ENCODE measurements at places on chromosomes 1 and 21. TPM values are rescaled to one million over a fixed set of nuclear protein-coding genes. Genes with fewer than 3 reads are reported as not detected.

- DNase-seq: no peak
Observed at GRCh38 chr1:19630720-19631395, 13.3 kb upstream of the NBL1 start.

DNA sequence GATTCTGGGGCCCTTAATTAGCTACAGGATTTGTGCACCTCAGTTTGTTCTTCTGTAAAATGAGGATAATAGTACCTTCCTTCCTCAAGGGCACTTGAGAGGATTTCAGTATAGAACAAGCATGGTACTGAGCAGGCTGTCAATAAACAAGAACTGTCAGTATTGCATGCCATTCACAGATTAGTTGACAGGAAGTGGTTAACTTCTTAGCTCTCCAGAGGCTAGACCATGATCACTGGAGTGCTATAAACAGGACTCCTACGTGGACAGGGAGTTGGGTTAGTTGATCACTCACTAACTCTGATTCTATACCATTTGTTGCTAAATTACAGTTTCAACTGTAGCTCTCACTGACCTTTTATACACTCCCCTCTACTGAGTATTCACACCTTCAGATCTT, 126.2 kb upstream of the DAB1 start:
- no peak for DNase-seq

- DNase-seq: no peak
Observed at GRCh38 chr1:225855503-225856300, 26.5 kb downstream of the TMEM63A start.

GRCh38 chr1:81920245-81920740, 119.6 kb downstream of the ADGRL2 start:
- no peak for DNase-seq

GRCh38 chr1:184648160-184648855, 106.3 kb downstream of the EDEM3 start:
- no peak for DNase-seq

GRCh38 chr1:84701376-84701775, 11.1 kb upstream of the SSX2IP start:
- no peak for DNase-seq

DNA sequence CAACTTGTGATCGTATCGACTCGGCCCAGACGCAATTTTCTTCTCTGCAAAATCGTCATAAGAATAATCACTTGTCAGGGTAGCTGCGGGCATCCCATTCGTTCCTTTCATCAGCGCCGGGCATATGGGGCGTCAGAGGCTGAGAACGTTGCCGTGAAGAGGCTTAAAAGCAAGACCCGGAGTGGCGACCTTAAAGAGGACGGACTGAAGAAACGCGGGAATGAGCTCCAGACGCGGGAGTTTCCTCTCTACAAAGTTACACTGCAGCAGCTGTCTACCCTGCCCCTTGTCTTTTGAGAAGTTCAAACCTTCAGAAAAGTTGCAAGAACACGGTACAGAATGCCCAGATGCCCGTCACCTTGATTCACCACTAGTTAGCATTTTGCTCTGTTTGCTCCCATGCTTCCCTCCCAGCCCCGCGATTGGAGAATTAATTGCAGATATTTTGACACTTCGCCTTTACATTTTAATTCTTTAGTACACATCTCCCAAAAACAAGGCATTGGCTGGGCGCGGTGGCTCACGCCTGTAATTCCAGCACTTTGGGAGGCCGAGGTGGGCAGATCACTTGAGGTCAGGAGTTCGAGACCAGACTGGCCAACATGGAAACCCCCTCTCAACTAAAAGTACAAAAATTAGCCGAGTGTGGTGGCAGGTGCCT, 967 bp downstream of the CENPS start:
- DNase-seq: no peak

DNA sequence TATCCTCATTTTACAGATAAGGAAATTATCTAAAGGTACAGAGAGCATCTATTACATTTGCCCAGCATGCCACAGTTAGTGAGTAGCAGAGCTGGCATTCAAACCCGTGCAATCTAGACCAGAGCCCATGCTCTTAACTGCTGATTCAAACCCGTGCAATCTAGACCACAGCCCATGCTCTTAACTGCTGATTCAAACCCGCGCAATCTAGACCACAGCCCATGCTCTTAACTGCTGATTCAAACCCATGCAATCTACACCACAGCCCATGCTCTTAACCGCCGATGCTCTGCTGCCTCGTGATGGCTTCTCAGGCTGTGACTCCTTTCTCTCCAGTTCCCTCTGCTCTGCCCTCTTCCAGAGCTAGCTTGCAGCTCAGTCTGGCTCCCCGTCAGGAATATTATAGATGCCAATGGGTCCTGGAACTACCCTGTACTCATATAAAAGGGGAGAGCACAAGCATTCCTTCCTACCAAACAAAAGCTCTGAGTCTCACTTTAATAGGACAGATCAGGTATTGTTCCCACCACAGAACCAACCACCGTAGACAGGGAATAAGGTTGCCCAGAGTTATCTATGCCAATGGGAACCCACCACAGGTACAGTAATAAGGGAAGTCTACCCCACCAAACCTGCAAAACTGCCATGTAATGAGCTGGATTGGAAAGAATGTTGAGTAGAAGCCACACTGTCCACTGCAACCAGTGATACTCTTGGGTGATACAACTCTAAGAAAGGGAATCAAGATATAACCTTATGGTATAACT, 78.4 kb downstream of the SMYD3 start:
- DNase-seq: no peak

OR2T11 gene
- total RNA-seq: not detected

- DNase-seq: no peak
Observed at GRCh38 chr1:157438613-157439012, 113.7 kb downstream of the FCRL5 start.

GRCh38 chr1:116921301-116921885, 11.7 kb downstream of the PTGFRN start:
- DNase-seq: no peak

CYP4X1 gene
- total RNA-seq: 46.0 TPM

- no peak for DNase-seq
Observed at GRCh38 chr1:172112576-172112975, 271.3 kb downstream of the DNM3 start.

- no peak for DNase-seq
Observed at GRCh38 chr1:202200112-202200548, 6.5 kb downstream of the LGR6 start.

DNA sequence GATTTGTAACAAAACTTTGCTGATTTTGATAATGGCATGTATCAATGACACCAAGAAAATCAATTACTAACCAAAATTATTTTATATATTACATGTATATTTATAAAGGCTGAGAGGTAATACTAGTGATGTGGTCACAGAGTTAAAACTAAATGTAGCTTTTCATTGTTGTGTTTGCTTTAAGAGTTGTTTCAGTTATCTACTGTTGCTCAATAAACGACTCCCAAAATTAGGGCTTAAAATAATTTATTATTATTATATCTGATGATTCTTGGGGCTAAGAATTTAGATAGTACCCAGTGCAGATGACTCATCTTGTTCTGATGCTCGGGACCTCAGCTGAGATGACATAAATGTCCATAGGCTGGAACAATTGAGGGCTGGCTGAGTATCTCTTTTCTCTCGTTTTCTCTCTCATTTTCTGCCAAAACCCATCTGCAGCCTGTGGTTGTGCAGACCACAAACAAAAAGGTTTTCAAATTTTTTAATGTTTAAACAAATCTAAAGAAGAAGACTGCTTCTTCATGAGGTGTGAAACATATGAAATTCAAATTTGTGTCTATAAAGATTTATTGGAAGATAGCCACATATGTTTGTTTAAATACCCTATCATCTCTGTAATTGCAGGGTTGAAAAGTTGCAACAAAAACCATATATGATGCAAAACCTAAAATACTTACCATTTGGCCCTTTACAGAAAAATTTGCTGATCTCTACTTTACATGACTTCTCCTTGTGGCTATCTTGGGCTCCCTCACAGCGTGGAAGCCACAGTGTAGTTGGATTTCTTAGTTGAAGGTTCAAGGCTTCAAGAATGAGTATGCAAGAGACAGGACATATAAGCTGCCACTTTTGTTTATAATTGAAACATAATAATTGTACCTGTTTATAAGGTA, 14.8 kb upstream of the PTPRC start:
- no peak for DNase-seq

MIXL1 gene
- not detected for total RNA-seq

OR6N1 gene
- total RNA-seq: not detected

- DNase-seq: no peak
Observed at GRCh38 chr1:30109853-30110252, 613.5 kb downstream of the MATN1 start.

CYP4A11 gene
- 0.79 TPM for total RNA-seq

Data from omental fat pad (tissue), 4 donors.